ENCODE measurements at places on chromosomes 4 and X.

DNA sequence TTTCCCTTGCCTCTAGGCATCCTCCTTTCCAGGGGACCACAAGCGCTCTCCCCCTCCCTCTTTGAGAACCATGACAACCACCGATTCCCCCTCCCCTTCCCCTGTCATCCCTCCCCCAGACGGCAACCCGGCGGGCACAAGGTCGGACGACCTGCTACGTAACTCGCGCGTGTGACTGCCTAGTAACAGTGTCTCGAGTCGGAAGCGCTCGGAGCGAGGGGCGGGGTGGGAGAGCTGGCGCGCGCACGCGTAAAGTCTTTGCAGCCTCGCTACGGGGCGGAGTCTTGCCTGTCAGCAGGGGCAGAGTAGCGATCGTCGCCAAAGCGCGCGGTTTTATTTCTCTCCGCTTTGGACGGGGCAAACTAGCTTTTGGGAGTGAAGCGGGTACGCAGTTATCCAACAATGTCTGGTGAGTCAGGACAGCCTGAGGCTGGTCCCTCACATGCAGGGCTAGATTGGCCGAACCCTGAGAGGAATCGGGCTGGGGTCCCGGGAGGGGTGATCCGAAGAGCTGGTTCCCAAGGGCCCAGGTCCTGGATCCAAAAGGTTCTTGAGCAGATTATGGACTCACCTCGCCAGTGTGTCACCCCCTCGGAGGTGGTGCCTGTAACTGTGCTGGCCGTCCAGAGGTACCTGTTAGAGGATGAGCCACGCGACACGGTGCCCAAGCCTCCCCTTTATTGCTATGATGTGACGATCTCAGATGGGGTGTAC lies at the start of gene RADX:
RADX (plus strand) TSS at position 300 of the 714 bp plus-strand sequence; CDS start at position 403, 103 bp downstream.
- DNase-seq: no peak

GRCh38 chr4:64272432-64272831 lies 136.8 kb downstream of the TECRL start:
- DNase-seq: no peak

- no peak for DNase-seq
Observed at GRCh38 chrX:1853916-1854315, 239.1 kb downstream of the ASMT start.

GRCh38 chr4:140257461-140258305 lies 103.7 kb upstream of the MAML3 start:
- no peak for DNase-seq

- DNase-seq: no peak
Observed at GRCh38 chr4:106775636-106776035, 260.5 kb downstream of the DKK2 start.

GRCh38 chr4:46958742-46959488 lies 34.5 kb downstream of the GABRA4 start:
- no peak for DNase-seq

GRCh38 chr4:39568805-39569204 lies 41.6 kb upstream of the UGDH start:
- DNase-seq: no peak

- DNase-seq: no peak
Observed at GRCh38 chr4:154999950-155000578, 208.4 kb upstream of the NPY2R start.

DNA sequence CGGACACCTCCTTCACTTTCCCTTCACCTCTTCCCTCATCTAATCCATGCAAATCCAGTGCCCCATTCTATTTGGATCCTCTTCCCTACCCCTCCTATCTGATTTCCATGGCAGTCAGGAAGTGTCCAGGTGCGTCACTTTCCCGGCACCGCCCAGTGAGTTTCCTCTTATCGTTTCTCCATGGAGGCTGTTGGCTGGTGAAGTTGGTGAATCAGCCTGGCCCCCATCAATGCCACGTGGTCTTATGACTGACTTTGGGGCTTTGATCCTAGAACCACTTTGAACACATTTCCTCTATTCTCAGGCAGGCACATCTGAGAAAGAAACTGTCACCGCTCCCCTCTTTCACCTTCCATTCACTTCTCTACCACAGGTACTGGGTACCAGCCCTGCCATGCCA lies 137.8 kb downstream of the CEP135 start:
- DNase-seq: no peak

DNA sequence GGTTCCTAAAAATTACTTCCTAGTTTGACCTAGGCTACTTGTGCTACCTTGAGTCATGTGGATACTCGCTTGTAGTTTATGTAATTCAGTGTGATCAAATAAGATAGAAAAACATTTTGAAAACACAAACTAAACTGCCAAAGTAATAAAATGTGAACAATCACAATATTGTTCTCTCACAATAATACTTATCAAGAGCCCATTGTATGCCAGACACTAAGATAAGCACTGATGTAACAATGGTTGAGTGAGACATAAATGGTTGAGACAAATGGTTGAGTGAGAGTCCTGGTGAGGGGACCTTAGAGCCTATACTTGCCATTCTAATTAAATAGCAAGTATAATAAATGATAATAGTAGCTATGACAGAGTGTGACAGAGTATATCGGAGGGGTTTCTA lies 41.7 kb downstream of the RFC1 start:
- no peak for DNase-seq

DNA sequence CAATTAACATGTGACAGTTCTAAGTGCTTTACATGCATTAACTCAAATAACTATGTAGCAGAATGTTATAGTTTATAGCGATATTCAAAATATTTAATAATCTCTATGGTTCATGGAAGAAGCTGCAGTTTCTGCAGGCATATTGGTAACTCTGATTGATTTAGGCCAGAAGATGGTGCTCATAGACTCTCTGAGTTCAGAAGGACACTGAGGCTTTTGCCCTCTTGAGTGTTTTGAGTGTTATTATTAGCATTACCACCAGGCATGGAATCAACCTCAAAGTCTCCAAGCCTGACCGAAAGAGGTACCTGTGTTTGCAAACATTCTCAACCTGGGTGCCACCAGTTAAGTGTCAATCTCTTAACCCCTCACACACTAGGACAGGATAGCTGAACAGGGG lies 792.3 kb upstream of the PCDH7 start:
- DNase-seq: no peak

- no peak for DNase-seq
Observed at GRCh38 chr4:187077744-187078401, 354.2 kb upstream of the FAT1 start.

- no peak for DNase-seq
Observed at GRCh38 chr4:151674804-151675391, 85.9 kb downstream of the GATB start.

GRCh38 chr4:30840571-30840970 lies 120.4 kb downstream of the PCDH7 start:
- DNase-seq: no peak

DNA sequence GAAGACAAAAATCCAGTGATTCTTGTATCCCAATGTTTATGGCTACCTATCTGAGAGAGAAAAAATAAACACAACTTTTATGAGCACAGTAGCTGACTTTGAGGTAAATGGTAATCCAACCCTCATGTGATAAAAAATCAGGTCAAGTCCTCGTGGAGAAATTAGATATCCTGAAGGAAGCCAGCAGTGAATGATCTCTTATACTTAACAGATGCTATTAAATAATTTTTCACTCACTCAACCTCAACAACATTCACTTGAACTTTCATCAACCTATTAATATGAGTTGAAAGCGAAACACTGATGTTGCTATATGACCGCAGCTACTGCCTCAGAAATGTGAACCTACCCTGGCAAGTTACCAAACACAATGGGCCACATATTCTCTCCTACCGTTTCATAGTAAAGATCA lies 105.4 kb downstream of the GPC3 start:
- no peak for DNase-seq

- DNase-seq: no peak
Observed at GRCh38 chr4:98556451-98556850, 102.0 kb downstream of the TSPAN5 start.

DNA sequence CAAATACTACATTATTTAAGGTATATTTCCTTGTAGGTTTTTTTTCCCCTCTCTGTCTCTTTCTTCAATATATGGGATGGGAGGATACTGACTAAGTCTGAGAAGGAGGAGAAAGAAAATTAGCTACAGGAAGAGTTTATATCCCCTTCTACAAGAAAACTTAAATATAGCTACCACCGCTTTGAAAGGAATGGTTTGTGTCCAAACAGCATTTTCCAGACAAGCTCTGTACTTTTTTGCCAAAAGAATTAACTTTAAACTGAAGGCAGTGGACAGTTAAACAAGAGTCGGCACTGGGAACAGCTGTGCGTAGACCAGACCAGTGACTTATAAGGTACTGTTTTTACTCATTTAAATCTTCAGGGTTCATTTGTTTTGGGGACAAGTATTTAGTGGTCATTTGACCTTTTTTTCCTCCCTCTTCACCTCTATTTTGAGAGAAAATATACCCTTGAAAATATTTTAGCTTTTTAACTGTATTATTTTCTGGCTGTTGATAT lies 303.7 kb downstream of the ARHGAP24 start:
- no peak for DNase-seq

DNA sequence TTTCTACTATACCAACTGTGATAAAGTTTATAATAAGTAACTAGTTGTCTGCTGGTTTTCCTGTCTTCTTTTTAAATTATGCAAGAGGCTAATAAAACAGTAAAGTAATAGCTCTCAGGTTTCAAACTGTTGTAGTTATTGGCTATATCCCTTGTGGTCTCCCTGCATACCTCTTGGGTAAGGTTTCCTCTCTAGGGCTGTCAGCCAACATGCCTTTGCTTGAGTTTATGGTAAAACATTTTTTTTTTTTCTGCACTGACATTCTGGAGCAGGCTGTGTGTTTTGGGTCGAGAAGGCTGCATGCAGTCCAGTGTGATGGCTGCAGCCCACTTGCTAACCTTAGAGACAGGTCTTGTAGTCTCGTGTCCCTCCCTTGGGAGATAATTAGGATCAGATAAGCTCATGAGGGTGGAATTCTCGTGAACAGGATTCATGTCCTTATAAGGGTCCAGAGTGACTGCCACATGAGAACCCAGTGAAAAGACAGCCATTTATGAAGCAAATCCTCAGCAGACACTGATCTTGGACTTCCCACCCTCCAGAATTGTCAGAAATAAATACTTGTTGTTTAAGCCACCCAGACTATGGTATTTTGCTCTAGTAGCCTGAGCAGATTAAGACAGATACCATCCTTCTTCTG lies 831.2 kb downstream of the CCSER1 start:
- DNase-seq: no peak

DNA sequence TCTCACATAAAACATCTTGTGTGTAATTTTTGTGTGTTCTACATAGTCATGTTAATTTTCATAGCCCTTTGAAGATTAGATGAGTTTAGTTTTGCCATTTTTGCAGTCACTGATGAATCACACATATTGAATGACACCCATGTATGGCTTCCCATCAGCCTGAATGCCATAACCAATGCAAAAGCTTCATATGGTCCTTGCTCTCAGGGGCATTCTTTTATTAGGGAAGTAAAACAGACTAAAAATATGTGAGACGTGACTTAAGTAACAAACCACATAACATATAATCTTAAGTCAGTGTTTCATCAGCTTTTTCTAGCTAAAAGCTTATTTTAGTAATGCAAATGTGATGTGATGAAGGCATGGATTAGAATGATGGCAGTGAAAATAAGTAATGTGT lies 8.2 kb downstream of the SLC25A4 start:
- no peak for DNase-seq
